ENCODE measurements at places on chromosomes 3 and 15.

- DNase-seq = no peak
Observed at GRCh38 chr15:100339999-100340398, 1.8 kb downstream of the ADAMTS17 start.

GRCh38 chr3:135495891-135496290, 469.6 kb upstream of the PPP2R3A start:
- DNase-seq = no peak

- peak; percentile 95 for DNase-seq
Observed at GRCh38 chr15:57485869-57486268, 105.8 kb upstream of the MYZAP start.

DNA sequence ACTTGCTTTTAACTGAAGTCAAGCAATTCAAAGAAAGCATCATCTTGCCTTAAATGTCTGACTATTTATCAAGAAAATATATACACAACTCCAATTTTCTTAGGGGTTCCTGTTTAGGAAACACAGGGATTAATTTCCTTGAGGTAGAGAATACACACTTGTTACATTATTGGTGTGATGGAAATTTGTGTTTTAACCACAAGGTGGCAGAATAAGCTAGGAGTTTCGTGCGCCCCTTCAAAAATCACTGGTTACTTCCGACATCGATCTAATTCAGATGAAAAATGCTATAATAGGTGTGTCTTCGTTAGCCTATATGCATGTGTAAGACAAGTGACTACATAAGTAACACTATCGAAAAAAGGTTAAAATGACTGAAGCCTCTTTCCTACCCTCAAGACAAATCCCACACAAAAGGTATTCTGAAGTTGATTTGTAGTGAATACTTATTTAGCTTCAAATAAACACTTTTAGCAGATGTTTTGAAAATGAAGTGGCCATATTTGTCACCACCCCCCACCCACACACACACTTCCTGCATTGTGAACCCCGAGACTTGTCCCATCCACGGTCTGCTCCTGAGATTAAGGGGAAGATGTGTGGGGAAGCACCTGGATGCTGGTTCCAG, 246.5 kb downstream of the ROBO1 start:
- DNase-seq = no peak

DNA sequence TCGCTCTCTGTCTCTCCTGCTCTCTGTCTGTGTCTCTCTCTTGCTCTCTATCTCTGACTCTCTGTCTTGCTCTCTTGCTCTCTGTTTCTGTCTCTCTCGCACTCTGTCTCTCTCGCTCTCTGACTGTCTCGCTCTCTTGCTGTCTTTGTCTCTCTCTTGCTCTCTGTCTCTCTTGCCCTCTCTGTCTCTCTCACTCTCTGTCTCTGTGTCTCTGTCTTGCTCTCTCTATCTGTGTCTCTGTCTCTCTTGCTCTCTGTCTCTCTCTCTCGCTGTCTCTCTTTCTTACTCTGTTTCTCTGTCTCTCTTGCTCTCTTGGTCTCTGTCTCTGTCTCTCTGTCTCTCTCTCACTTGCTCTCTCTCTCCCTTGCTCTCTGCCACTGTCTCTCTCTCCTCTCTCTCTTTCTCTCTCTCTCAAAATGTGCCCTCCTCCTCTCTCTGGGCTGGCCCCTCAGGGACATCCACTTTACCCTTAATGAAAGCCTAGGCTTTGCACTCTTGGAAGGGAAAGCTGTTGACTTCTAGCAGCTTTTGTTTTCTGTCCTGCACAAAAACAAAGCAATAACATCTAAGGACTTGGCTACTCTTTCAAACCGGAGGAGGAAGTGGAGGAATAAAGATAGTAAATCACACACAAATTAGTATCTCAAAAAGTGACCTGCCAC, 73.9 kb upstream of the NR2E3 start:
- no peak for DNase-seq

GRCh38 chr3:139611528-139611927, 66.2 kb downstream of the NMNAT3 start:
- DNase-seq = no peak

- DNase-seq = no peak
Observed at GRCh38 chr3:170038434-170039110, 777 bp downstream of the GPR160 start.

DNA sequence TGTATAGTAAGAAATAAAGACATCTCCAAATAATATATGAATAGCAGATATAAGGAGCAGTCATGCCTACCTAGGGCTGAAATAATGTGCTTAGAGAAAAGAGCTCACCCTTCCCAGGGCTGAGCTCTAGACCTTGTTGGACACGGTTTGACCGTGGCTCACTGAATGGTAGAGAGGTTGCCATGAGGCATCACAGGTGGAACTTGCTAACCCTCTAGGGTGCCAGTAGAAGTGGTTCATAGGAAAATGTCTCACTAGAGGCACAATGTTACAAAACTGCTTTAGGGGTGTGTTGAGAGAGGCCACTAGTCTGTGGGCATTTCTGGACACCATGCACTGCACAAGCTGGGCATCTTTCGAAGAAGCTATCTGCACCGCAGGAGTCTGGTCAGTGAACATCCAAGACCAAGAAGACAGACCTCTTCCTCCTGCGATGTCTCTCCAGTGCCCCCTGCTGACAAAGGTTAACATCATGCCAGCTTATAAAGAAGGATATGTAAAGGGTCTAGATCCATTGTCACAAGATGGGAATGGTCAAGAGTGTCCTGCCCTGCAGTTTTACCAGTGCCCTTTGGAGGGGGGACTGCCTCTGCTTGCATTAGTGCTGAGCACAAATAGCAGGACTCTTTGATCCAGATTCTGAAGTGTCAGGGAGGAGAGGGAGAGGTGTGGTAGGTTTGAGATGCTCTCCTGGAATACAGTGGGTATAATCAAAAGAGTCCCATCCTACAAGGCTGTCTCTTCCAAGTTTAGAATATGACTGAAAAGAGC, 266.8 kb downstream of the ZNF385D start:
- DNase-seq = no peak

GRCh38 chr3:186362988-186363387, 954 bp upstream of the DGKG start:
- no peak for DNase-seq

GRCh38 chr3:21551019-21551418, 200.0 kb downstream of the ZNF385D start:
- DNase-seq = no peak

DNA sequence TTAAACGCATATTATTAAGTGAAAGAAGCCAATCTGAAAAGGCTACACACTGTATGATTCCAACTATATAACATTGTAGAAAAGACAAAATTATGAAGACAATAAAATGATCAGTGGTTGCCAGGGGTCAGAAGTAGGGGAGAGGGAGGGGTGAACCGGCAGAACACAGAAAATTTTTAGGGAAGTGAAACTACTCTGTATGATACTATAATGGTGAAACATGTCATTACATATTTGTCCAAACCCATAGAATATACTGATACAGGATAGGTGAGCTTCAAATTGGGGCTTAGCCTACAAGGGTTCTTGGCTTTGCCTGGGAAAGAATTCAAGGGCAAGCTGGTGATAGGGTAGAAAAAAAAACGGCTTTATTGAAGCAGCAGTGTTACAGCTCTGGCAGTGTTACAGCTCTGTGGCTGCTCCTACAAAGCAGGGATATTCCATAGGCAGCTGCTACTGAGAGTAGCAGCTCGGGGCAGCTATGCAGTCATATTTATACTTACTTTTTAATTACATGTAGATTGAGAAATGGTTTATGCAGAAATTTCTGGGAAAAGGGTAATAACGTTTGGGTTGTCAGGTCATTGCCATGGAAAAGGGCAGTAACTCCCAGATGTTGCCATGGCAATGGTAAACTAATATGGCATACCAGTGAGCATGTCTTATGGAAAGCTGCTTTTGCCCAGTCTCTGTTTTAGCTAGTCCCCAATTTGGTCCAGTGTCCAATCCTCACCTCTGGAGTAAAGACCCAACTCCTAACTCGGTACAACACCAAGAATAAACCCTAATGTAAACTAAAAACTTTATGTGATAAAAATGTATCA, 125.1 kb upstream of the SLC25A36 start:
- no peak for DNase-seq

GRCh38 chr3:130671545-130672312, 74.9 kb downstream of the PIK3R4 start:
- DNase-seq = no peak

DNA sequence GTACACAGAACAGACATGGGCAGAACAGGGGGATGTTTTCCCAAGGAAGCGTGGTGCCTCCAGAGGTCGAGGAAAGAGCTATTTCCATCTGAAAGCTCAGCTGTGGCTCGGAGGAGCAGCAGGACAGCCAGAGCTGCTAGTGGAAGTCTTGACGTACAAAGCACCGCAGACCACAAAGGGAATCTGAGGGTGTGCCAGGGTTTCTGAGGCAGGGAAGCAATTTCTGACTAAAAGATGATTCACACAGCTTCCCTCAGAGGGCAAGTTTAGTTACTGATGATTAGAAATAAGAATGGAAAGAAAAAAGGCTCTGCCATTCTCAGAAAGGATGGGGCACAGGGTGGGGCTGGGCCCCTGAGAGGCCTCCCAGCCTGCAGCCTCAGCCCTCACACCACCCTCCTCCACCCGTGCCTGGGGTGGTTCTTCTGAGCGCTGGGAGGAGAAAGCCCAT, 45.8 kb upstream of the SEC13 start:
- DNase-seq = peak; percentile 72

DNA sequence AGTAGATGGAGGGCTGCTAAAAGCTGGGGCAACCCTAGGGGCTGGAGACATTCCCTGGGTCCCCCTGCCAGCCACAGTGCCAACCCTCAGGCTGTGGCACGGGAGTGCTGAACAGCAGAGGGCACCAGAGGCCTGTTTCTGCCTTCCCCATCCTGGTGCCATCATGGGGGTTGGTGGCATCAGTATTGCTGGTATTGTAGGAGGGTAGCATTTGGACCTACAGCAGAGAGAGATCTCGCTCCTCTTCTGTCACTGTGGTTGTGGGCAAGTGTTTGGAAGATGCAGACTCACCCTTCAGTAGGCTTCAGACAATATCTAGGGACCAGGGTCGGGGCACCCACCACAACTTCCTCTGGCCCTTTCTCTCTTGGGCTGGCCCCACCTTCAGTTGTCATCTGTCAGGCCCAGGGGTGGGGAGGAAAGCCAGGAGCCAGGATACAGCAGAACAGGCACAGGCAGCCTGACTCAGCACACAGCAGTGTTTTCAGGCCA, 123.5 kb downstream of the RPLP1 start:
- DNase-seq = no peak

- DNase-seq = no peak
Observed at GRCh38 chr3:4587838-4588105, 94.6 kb downstream of the ITPR1 start.

DNA sequence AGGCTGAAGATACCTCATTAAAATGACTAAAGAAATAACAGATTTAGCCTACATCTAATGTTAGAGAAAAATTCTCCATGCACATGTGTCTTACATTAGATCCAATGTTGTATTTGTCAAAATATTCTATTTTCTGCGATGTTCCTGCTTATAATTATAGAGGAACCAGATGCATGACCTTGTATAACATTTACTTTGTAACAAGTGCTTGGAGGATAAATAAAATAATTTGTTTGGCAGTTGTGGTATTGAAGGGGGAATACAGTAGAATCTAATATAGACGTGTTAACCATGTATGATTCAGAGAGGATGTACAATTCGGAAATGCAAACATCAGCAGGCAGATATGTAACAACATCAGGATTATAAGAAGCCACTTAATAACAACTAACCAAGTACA, 922.2 kb downstream of the TUSC7 start:
- no peak for DNase-seq

- no peak for DNase-seq
Observed at GRCh38 chr3:126997455-126998038, 14.6 kb downstream of the PLXNA1 start.

GRCh38 chr3:164679245-164679644, 399.1 kb downstream of the SI start:
- DNase-seq = no peak

DNA sequence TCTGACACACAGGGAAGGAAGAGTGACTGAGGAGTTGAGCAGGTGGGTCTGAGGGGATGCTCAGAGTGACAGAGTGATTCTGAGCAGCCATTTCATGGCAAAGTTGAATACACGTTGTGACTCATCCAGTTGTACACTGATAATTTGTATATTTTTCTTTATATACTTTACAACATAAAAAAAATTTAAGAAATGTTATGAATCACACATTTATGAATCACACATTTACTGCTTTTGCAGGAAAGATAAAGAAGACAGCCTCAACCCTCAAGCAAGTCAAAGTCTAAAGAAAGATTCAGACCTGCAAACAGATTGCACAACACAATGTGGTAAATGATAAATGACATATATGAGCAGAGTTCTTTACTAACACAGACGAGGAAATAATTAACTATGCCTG, 21.0 kb upstream of the CHMP2B start:
- peak; percentile 30 for DNase-seq

GRCh38 chr3:79019924-79020173, 747.9 kb downstream of the ROBO1 start:
- DNase-seq = no peak

DNA sequence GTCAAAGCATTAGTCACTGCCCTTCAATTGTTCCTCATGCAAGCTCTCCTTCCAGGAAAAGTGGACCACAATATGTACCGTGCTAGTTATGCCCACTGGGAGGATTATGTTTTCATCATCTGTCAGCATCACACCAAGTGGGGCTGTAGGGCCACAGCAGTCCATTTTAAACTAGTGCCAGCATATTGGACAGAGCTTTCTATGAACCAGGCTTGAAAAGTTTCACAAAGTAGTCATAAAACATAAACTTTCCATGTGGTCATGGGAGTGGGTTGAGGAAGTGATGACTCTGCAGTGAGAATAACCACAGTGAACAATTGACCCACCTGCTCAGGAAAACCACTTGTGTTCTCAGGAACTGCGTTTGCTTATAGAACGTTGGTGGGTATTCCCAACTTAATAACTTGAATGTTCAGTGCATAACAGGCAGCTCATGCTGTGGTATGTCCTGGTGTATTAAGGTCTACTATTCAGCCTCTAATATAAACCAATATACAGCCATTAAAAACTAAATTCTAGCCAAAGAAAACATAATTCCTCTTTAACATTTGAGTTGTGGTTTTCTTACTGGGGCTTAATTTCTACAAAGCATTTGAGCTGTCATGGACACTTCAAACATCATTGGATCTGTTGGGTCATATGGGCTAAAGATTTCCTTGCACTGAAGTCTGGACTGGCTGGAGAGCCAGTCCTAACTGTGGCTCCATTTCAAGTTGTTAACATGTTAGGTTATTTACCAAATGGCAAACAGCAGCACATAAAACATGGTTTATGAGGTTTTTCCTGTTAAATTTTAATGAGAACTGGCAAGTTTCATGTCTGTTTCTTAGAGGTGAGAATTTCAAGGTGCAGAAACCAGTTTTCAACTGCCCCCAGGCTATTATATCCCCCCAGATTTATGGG, 274.1 kb downstream of the OTOL1 start:
- DNase-seq = no peak

- DNase-seq = no peak
Observed at GRCh38 chr15:74950078-74950908, 6.3 kb downstream of the RPP25 start.

- no peak for DNase-seq
Observed at GRCh38 chr15:52795464-52796227, 5.5 kb upstream of the ONECUT1 start.

- no peak for DNase-seq
Observed at GRCh38 chr3:15360788-15361493, 28.6 kb upstream of the SH3BP5 start.

All from retinal pigment epithelial cell (primary cell).